ENCODE measurements at places on chromosomes 7 and 10.

DNA sequence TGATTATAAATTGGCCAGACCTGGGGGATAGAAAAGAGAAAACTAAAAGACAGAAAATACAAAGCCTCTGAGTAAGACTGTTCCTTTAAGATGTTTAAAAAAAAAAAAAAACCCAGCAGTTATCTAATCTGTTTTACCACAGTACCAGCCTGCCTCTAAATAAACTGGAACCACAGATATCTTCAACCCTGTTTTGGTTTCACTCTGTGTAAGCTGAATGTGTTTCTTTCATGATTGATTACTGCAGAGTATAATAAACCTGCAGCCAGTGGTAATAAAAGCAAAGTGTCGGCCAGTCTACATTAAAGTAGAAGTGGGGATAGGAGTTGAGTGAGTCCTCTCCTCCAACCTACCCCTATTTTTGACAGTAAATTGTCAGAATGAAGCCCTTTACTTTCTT is 40.6 kb downstream of the MGAM2 start:
- no peak for DNase-seq

DNA sequence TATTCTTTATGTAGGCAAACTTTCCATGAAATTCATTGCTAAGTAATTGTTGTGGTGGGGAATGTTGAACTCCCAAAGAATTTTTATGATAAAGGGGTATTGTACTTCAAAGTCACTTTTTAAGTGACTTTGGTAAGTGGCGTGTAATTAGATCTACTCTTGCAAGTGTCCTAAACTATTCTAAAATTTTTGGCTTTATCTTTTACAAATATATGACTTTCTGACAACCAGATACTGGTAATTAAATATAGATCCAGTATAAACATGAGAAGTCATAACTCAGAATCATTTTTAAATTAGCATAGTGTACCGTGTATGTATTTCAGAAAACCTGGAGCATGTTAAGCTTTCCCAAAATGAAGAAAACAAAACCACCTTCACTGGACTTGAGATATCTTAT is 84.7 kb upstream of the HGF start:
- DNase-seq, result no peak

DNA sequence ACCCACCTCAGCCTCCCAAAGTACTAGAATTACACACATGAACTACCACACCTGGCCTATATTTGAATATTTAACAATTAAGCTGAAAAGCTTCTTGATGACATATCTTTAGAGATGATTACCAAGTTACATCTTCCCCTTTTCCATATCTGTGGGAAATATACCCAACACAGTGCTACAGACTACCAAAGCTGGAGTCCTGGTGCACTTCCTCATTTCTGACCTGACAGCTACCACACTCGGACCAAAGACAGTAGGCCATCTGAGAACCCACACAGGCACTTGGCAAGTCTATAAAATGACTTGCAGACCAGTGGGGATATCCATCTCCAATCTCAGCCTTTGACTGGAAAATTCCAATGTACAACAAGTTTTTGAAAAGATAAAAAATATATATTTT is 270.4 kb upstream of the KLF14 start:
- no peak for DNase-seq

DNA sequence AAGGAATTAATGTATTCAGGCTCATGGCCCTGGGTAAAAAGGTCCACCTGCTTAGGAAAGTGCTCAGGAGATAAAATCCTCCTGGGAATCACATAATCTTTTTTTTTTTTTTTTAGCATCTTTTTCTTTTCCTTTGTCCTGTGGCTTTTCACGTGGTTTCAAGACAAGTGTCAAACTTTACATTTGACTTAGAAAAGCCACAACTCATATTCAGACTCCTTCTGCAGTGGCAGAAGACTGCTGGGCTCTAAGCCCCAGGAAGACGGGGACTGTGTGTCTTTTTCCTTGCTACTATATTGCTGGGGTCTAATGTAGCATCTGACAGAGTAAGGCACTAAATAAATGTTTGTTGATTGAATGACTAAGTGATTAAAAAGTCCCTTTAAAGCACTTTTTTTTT is 127.5 kb upstream of the ANKRD1 start:
- DNase-seq, result no peak

DNA sequence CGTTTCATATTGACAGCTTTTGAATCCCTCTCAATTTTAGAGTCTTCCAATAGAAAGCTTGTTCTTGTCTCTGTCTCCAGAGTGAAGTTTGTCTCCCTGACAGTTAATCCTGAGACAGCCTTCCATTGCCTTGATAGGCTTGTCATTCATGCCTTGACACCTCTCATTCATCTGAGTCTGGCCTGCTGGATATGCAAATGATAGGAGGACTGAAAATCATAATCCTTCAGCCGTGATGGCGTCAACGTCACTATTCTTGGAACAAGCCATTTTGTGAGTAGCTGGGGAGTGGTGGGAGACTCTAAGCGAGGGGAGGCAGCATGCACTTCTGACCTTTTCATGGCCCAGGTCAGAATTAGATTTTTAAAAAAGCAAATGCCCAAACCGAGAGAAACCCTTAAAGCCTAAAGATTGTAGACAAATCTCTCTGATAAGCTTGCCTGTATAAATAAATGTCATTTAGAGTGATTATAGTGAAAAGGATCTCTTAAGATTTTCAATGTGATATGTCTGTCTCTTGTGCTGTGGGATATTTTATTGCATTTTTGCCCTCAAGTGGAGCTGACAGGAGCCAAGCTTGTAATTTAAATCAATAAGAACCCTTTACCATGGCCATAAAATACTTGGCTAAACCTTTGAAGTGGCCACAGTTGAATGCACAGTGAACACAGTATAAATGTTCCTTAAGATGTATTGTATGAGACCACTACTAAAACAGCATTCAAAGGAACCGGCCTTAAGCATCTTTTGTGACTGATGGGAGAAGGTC is 148.8 kb downstream of the SNX10 start:
- no peak for DNase-seq

DNA sequence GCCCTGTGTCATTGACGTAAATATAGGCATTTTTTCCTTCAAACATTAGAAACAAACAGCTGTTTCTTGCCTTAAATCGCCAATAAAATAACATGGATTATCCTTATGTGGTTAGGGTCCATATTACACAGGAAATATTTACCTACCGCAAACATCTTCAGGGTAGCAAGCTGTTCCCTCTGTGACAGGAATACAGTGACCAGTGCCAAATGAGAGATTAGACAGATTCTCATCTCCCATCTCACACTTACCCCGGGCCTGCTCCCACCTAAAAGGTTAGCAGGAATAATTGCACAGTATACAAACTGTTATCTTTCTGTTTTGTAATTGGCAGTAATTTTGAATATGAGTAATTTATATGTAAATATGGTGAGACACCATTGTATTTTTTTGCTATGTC is 16.5 kb downstream of the MKI67 start:
- no peak for DNase-seq

DNA sequence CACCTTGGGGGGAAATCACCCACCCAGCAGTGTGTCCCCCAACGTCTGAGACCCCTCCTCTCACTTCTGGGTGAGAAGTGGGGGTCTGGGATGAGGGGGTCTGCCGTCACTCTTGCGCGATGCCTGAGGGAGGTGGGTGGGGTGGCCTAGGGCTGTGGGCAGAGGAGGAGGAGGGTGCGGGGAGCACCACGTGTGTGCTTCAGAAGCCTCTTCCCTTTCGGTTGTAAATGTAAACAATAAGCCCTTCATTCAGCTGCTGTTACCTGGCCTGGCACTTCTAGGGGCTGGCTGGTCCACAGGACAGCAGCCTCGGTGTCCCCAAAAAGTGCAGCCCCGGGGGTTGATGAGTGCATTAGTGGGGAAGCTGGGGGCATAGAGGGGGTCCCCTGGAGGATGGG is 1.3 kb downstream of the CLIP2 start:
- DNase-seq, result no peak

DNA sequence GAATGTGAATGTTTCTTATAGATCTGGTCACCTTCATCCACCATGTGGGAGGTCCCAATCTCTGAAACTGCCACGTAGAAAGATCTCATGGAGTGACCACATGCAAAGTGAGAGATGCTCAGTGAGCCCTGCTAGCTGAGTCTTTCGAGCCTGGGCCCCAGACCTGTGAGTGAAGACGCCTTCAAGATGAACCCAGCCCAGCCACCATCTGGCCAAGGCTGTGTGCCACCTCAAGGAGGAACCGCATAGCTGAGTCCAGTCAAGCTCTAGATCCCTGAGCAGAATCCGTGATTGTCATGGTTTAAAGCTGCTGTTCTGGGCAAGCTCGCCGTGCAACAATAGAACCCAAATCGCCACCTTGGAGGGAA is 20.2 kb upstream of the PPIF start:
- DNase-seq, result no peak

DNA sequence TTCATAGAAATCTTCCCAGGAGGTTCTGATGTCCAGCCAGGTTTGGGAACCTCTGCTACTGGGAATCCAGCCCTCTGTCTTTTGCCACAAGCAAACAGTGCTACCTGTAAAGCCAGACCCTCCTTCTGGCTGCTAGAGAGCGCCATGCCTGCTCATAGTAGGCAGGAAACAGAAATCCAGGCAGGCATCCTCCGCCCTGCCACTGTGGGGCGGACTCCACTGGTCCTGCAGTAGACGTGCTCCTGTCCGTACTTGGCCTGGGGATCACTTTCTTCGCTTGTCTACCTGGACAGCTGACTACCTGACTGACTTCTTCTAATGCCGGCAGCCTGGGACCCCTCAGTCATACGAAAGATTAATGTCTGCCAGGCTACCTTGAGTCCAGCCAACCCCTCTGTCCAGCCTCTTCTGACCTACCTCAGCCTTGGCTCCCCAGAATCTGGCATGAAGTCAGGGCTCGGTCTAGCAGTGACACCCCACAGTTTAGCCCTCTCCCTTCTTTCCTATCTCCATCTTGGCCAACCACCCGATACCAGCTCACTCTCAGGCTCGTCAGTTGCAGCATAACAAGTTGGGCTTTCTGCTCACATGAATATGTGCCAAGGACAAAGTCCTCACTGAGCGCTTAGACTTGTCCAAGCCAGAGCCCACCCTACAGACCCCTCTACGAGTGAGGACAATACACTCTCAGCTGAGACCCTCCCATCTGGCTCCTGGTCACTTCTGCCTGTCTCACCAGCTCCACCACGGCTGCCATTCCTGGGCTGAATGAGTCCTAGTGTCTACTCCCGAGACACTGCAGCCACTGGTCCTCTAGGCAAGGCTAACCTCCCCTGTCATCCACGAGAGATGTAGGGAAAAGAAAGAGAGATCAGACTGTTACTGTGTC is 43.9 kb upstream of the OPALIN start:
- DNase-seq, result no peak

- peak; percentile 20 for DNase-seq
These were observed 3.5 kb upstream of the GNGT1 start for GRCh38 chr7:93902777-93903423.

GRCh38 chr10:53458007-53458406 is 685.4 kb upstream of the MBL2 start:
- DNase-seq, result no peak

- no peak for DNase-seq
These were observed 33.0 kb upstream of the SPOCK2 start for GRCh38 chr10:72121389-72121788.

DNA sequence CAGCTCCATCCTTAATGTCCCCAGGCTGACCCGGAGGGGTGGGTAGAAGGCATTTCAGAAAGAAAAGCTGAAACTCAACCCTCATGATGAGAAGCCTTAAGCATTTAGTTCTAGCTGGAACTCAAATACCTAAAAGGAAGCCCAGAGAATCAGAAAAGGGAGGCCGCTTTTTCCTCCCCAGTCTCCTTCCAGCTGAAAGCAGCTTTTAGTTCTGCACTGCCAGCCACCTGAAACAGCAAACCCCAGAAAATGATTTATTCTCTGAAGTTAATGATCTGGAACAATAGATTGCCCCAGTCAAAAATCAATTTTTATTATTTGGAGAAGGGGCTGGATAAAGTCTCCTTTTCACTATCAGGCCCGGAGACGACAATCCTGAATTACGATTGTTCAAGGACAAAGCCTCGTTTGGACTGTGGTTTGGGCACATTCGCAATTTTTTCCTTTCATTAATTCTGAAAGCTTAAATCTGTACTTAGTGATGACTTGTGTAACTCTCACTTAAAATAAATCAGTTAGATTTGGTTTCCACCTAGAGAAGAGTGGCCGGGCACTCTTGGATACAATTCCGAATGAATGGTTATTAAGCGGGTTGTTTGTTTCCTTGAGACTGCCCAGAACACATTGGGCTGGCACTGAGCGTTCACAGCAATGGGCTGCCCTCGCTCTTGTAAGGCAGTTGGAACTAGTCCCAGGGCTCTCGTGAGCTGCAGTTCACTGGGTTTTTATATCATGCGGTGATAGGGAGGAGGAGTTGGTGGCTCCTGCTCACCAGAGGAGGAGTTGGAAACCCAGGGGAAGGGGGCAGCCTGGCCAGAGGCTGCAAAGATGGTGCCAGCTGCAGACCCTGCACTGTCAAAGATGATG is 262.2 kb downstream of the CCSER2 start:
- DNase-seq, result no peak

DNA sequence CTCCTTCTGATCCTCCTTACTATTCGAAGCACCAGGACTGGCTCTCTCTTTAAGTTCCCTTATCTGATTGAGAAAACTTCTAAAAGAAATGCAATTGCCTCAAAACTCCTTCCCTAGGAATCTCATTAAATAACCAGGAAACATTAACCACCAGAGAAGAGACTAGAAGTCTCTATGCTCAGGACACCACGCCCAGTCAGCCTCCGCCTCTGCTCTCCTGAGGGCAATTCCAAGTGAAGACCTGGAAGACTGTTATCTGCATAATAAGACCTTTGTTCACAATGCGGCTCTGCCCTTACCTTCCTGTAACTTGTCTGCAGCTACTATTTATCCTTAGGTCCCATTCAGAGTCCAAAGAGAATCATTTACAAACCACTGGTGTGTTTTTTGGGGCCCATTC is 78.8 kb downstream of the ELMO1 start:
- no peak for DNase-seq

DNA sequence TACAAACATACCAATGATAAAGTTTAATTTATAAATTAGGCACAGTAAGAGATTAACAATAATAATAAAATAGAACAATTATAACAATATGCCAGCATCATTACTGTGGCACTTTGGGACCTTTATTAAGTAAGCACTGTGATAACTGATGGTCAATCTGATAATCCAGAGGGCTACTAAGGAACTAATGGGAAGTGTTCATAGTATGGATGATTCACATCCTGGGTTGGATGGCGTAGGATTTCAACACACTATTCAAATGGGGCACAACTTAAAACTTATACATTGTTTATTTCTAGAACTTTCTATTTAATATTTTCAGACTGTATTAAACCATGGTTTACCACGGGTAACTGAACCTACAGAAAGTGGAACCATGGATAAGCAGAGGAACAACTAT is 90.8 kb downstream of the KIF20B start:
- DNase-seq, result no peak

- no peak for DNase-seq
These were observed 43.1 kb downstream of the MINPP1 start for GRCh38 chr10:87547734-87548311.

GRCh38 chr10:89335226-89335625 is 7.4 kb downstream of the IFIT3 start:
- DNase-seq, result no peak

DNA sequence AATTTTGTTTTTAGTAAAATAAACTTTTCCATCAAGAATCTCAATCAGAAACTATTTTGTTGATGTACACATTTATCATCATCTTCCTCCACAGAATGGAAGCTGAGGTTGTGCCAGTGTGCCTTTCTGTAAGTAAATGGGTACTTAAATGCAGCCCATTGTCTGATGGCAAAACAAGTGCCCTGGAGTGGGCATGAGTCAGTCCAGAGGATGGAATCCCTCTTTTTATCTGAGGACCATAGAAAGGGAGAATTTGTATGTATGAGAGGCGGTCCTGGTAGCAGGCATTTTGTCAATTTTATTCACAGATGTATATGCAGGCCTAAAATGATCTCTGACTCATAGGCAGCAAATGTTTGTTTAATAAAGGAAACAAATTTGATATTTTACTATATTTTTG is 102.1 kb upstream of the MAGI2 start:
- no peak for DNase-seq
